GM12878 (cell line): ENCODE measurements at places on chromosomes 6 and 20.

- no peak for DNase-seq
Observed at GRCh38 chr20:57753332-57754164, 43.7 kb upstream of the PMEPA1 start.

GRCh38 chr20:3889489-3890397, 556 bp downstream of the PANK2 start:
- DNase-seq: no peak

GRCh38 chr6:8084586-8084985, 17.8 kb downstream of the EEF1E1 start:
- DNase-seq: no peak

DNA sequence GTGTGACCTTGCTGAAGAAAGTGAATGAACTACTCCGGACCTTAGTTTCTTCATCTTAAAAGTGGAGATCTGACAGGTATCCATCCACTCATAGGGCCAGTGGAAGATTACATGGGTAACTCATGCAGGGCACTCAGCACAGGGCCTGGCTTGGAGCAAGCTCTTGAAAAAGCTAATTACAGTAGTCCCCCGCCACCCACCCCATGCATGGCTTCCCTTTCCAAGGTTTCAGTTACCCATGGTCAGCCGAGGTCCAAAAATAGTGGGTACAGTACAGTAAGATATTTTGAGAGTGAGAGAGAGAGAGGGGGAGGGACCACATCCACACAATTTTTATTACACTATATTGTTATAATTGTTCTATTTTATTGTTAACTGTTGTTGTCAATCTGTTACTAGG, 7.1 kb upstream of the PMEPA1 start:
- DNase-seq: no peak

DNA sequence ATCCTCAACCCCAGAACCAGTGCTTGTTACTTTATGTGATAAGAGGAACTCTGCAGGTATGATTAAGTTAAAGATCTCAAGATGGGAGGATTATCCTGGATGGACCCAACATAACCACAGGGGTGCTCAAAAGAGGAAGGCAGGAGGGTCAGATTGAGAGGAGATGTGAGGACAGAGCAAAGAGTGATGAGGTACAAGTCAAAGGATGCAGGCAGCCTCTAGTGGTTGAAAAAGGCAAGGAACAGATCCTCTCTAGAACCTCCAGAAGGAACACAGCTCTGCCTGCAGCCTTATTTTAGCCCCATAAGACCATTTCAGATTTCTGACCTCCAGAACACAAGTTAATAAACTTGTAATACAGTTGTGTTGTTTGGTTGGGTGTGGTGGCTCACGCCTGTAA, 41.2 kb downstream of the PDSS2 start:
- DNase-seq: no peak

DNA sequence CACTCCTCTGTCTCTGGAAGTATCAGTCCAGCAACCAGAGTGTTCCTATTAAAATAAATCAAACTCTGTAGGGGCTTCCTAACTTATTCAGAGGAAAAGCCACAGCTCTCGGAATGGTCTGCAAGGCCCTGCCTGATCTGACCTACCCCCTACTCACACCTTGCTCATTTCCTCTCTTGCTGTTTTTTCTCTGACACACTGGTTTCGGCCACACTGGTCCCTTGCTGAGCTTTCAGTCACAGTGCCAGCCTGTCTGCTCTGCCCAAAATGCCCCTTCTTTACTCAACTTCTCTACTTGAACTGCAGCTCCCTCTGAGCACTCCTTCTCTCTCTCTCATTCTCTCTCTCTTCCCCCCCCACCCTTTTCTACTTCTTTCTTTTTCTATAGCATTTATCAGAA, 430.2 kb downstream of the UTRN start:
- no peak for DNase-seq

DNA sequence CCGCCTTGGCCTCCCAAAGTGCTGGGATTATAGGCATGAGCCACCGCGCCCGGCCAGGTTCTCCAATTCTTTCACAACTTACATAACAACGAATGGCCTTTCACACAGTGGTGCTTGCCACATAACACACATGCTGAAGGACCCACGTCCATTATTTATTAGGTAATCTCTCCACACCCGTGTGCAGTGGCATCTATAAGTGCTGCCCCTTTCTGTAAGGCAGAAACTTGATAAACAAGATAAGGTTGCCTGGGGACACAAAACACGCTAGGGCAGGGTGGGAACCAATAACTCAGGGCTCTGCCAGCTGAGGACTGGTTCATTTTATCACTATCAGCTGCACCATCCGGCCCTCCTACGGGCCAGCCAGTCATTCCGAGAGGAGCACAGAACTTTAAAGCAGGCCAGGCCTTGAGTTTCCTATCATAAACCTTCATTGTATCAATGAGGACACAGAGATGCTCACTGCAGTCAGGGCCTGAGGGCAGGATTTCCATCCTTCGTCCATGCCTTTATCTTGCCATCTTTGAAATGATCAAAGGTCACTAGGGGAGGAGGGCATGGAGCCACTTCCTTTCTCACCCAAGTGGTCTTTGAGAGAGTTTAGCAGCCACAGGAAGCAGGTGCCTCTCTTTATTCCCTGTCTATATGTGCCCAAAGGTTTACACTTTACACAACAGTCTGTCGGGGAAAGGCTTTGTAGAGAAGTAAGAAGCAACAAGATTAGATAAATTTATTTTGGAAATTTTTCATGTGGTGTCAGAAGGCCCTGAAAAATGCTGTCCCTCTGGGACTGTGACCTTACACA, 37.6 kb downstream of the GPLD1 start:
- DNase-seq: no peak

DNA sequence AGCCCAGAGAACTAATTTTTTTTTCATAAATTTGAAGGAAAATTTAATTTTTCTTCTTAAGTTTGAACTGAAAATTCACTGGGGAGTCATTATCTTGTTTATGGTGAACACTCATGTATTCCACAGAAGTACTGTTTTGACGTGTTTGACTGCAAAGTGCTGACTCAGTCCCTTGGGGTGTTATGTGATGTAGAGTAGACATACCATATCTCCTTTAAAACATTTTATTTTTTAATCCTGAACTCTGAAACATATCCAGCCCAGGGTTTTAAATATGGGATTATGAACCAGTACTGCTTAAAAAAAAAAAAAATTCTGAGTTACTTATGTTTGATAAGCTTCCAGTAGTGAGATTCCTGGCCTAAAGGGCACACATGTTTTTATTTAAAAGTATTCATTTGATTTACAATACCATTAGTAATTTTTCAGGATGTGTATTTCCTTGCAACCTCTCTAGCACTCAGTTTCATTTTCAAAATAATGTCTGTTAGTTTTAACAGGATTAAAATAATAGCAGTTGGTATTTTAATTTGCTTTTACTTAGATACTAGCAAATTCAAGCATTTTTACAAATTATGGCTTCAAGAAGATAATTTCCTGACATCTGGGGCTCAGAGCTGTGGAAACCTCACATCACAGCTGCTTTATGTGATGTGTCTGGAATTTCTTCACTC, 81.7 kb upstream of the PDE10A start:
- DNase-seq: peak; percentile 23

- no peak for DNase-seq
Observed at GRCh38 chr6:15158821-15159619, 86.8 kb upstream of the JARID2 start.

DNA sequence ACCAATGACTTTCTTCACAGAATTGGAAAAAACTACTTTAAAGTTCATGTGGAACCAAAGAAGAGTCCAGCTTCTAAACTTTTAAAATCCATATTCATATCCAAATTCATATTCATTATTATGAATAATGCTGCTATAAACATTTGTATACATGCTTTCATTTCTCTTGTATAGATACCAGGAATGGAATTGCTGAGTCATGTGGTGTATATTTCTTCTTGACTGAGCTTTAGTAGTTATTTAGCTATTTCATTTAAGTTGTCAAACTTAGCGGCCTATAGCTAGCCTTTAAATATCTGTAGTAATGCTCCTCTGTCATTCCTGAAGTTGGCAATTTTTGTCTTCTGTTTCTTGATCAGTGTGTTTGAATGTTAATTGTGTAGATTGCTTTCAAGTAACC, 19.8 kb upstream of the SMIM28 start:
- DNase-seq: no peak

GRCh38 chr6:75370011-75370410, 85.4 kb upstream of the TMEM30A start:
- DNase-seq: no peak

DNA sequence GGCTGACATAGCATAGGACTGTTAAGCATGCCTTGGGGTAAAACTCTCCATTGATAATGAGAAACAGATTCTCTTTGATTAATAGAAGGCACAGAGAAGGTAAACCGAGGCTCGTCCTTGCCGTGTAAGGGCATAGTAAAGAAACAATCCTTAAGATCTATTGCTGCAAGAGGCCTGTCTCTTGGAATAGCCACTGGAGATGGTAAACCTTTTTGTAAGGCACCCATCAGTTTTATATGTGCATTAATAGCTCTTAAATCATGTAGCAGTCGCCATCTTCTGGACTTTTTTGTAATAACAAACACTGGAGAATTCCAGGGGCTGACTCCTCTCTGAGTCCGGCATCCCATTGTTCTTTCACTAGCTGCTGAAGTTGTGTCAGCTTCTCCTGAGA, 8.4 kb upstream of the ABHD12 start:
- DNase-seq: no peak
